SW480 (cell line): ENCODE measurements at places on chromosomes 16 and 17.

GRCh38 chr16:3101018-3101840 lies 2.1 kb upstream of the ZSCAN10 start:
- peak; percentile 46 for DNase-seq

GRCh38 chr16:85926370-85926769 lies 27.4 kb downstream of the IRF8 start:
- DNase-seq = no peak

DNA sequence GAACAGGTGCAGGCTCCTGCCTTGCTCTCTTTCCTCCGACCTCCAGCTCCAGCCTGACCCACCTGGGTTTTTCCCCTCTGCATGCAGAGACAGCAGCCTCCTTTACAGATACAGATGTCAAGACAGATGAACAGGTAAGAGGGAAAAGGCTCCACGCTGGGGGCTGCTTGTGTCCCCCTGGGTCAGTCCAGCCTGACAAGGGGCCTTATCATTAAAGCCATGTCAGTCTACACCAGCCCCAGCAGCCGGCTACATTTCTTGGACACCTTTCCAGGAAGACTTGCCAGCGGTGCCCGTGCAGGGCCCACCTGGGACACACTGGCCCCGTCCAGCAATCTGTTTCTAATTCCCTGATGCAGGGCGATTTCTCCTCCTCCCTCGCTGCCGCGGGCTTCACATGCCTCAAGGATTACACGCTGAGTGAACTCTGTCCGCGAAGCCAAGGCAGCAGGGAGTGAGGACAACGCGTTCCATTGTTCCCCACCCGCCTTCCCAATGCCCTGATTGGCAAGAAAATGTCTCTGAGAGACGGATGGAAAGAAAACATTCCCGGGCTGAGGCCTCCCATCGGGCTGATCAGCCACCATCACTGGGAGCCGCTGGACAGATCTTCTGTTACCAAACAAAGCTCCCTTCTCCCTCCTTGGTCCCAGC lies 184.7 kb downstream of the C16orf95 start:
- peak; percentile 36 for DNase-seq

- no peak for DNase-seq
Observed at GRCh38 chr16:360698-361336, 8.3 kb upstream of the AXIN1 start.
